SK-MEL-5 (cell line): ENCODE measurements at places on chromosomes 1 and 21. TPM values are rescaled to one million over a fixed set of nuclear protein-coding genes. Genes with fewer than 3 reads are reported as not detected.

Gene CD247
- total RNA-seq: 0.77 TPM in 1 of 2 replicates, not detected in the other

Gene OR2L2
- not detected in 2 replicates for total RNA-seq

Gene SETD4
- 11.5 and 15.6 TPM in 2 replicates for total RNA-seq

Gene SLC22A15
- total RNA-seq: 1.2 and 1.4 TPM in 2 replicates

Gene KIF17
- 0.16 TPM in 1 of 2 replicates, not detected in the other for total RNA-seq

Gene PGLYRP3
- total RNA-seq: not detected in 2 replicates

Gene LRRC39
- total RNA-seq: 4.2 and 5.0 TPM in 2 replicates

Gene PADI3
- total RNA-seq: 0.19 and 0.21 TPM in 2 replicates

Gene NSL1
- total RNA-seq: 34.7 and 42.5 TPM in 2 replicates

Gene PCBP3
- total RNA-seq: not detected in 2 replicates

Gene AQP10
- not detected in 2 replicates for total RNA-seq

Gene KCNJ9
- total RNA-seq: not detected in 2 replicates

Gene MANEAL
- 22.3 and 27.3 TPM in 2 replicates for total RNA-seq

Gene SLAMF7
- total RNA-seq: 7.9 TPM in 2 replicates

Gene SH2D5
- 3.4 and 3.7 TPM in 2 replicates for total RNA-seq

Gene AMY2A
- not detected in 2 replicates for total RNA-seq

Gene S100B
- total RNA-seq: 359 and 374 TPM in 2 replicates

Gene MPL
- total RNA-seq: not detected in 2 replicates

Gene OXCT2
- total RNA-seq: 0.24 and 0.26 TPM in 2 replicates

Gene GMEB1
- total RNA-seq: 3.5 and 4.6 TPM in 2 replicates

Gene FAM163A
- total RNA-seq: not detected in 2 replicates

Gene NPR1
- total RNA-seq: not detected in 2 replicates

Gene S100A12
- not detected in 2 replicates for total RNA-seq

Gene NLRP3
- total RNA-seq: 0.16 TPM in 1 of 2 replicates, not detected in the other

Gene TLCD4
- 24.6 and 24.8 TPM in 2 replicates for total RNA-seq

Gene AIRE
- not detected in 2 replicates for total RNA-seq

Gene MEAF6
- 68.2 and 71.3 TPM in 2 replicates for total RNA-seq
